ENCODE measurements at places on chromosomes 2 and 18.

DNA sequence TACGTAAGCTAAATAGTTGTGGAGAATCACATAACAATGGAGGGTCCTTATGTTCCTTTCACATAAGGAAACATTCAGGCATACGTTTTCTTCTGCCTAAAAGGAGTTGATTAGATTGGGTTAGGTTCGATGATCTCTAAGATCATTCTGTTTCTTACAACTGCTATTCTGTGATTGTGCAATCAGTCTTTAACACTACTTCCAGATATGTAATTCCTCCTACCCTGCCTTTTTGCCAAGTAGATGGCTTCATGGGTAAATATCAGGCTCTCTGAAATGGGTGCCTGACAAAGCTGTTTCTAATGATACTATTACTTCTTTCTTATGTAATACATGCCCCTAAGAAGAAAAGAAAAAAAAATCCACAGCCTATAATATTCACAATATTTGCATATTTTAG is 321.5 kb downstream of the XIRP2 start:
- DNase-seq, result no peak

DNA sequence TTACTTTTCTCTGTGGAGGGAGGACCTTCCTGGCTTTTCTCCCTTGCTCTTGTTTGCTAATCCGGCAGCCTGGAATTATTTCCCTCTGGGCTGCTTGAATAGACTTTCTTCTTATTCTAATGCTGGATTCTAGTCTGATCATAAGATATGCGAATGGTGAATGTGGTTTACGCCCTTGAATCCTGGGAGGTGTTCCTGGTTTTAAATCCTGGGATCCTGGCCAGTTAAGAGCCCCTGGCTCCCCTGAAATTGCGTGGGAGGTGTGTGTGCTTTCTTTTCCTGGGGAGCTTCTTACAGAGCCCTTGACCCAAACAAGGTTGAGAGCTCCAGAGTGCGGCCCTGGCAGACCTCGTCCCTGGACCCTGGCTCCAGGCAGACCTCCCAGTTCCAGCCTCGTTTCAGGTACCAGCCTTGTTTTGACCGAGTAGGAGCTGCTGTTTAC is 2.8 kb downstream of the SH3BP4 start:
- no peak for DNase-seq

- no peak for DNase-seq
These were observed 201.0 kb downstream of the PMAIP1 start for GRCh38 chr18:60100778-60101177.

- no peak for DNase-seq
These were observed 301.0 kb upstream of the MGAT5 start for GRCh38 chr2:133952896-133953295.

- DNase-seq, result no peak
These were observed 131.2 kb downstream of the NEDD4L start for GRCh38 chr18:58175122-58175785.

DNA sequence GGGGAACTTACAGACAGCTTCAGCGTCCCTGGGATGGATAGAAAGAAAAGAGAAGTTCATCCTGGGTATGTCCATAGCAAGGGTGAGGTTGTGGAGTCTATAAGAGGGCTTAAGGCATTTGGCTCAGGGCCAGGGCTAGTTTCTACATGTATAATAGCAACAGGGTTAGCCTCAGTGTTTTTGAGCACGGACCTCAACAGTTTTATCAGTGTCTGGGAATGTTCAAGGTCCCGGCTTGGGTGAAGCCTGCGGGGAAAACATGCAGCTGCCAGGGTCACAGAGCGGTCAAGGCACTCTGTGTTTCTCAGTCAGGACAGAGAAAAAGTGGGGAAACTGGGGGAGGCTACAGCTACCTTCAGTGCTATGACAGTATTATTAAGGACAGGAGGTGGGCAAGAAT is 427.7 kb upstream of the HS6ST1 start:
- DNase-seq, result no peak

- DNase-seq, result no peak
These were observed 284.8 kb downstream of the MREG start for GRCh38 chr2:215728504-215729065.

GRCh38 chr2:30266705-30267104 is 35.4 kb downstream of the LBH start:
- no peak for DNase-seq

DNA sequence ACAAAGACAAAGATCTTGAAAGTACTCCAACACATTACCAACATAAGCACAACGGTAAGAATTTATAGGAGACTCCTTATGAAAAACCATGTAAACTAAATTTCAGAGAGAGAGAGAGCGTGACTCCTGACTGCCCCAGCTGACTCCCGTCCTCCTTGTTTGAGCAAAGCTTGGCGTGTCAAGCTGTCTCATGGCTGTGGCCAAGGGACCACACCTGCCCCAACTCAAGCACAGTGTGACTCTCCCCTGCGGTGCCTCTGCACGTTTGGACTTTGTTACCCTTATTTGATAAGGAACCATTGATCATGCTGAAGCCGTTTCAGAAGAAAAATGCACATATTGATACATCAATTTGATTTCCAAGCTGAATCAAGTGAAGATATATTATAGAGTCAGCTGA is 124.8 kb downstream of the COL6A3 start:
- no peak for DNase-seq

DNA sequence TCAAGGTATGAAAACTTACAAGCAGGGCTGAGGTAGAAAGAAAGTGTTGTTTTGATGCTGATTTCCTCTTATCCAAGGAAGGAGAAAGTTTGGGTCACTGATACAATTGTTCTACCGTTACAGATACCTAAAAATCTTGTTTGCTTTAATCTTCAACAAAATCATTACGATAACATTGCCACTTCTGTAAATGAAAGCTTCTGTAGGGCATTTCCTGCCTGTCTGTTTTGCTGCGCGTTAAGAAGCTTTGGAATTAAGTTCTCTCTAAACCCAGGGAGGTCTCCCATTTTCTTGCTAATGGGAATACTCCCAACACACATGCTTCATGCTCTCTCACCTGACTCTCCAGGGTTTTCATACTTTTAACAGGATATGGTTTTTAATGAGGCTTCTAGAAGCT is 258.5 kb downstream of the PTGR3 start:
- no peak for DNase-seq

DNA sequence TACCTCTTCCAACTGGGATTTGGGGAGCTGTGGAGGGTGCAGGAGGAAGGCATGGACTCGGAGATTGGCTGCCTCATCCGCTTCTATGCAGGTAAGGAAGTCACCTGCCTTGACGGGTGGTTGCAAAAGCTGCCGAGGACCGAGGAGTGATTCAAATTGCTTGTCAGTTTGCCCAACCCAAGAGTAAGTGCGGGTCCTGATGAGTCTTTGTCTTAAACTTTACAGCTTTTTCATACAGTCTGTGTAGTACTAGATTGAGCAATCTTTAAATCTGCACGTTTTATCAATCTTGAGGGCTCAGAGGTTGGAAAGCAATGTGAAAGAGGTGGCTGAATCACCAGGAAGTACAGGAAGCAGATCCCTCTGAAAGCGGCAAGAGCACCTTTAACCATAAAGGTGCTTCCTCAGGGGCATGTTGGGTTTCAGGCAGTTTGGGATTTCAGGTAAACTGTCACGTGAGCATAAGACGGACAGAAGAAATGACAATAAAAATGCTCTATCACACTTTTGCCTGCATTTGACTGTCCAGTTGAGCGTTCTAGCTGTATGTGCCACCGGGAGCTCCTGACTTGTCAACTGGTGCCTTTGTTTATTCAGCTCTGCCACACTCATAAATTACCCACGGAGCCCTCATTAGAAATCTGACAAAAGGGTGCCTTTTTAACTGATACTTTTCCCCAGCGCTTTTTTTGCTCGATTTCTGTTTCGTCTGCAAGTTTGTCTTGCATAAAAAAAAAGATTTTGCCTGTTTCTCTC is 2.0 kb downstream of the PHLPP1 start:
- no peak for DNase-seq

GRCh38 chr2:180115269-180115668 is 108.2 kb upstream of the CWC22 start:
- no peak for DNase-seq

GRCh38 chr2:136075476-136075875 is 42.5 kb downstream of the CXCR4 start:
- DNase-seq, result no peak

DNA sequence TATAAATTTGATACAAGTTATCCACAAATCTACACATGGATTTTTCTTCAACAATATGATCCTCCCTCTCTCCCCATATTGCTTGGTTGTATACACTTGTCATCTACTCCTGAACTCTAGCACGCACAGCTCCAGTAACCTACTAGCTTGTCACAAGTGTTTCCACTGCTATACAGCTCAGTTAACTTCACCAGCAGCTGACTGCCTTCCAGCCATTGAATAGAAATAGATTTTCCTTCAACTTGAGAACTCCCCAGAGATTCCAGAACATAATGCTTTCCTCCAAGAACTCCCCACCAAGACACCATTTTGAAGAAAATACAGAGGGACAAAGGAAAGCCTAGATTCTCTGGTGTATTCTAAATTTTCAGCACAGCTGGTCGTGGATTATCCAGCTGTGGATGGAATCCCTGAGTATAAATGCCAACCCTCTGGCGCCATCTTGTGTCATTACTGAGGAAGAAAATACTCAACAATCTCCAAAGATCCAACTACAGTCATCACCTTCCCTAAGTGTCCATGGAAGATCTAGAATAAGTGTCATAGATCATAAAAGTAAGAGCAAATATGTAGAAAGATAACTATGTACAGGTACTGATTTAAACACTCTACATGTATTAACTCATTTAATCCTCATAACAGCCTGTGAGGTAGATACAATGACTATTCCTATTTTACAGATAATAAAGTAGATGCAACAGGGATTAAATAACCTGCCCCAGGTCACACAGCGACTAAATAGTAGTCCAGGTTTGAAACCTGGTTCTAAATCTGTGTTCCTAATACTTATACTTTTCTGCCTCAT is 156.7 kb downstream of the ARHGAP28 start:
- peak; percentile 41 for DNase-seq

GRCh38 chr2:5562426-5562825 is 129.8 kb upstream of the SOX11 start:
- no peak for DNase-seq

- no peak for DNase-seq
These were observed 132.6 kb upstream of the RBBP8 start for GRCh38 chr18:22800551-22800951.

GRCh38 chr2:1969701-1970015 is 225.3 kb upstream of the PXDN start:
- no peak for DNase-seq

GRCh38 chr2:233470011-233470687 is 96.4 kb downstream of the USP40 start:
- DNase-seq, result no peak

GRCh38 chr2:218022131-218022850 is 19.5 kb upstream of the TNS1 start:
- no peak for DNase-seq

GRCh38 chr2:219510512-219511135 is 3.7 kb upstream of the ASIC4 start:
- DNase-seq, result no peak

GRCh38 chr2:173855661-173856060 is 109.5 kb downstream of the SP3 start:
- DNase-seq, result no peak

DNA sequence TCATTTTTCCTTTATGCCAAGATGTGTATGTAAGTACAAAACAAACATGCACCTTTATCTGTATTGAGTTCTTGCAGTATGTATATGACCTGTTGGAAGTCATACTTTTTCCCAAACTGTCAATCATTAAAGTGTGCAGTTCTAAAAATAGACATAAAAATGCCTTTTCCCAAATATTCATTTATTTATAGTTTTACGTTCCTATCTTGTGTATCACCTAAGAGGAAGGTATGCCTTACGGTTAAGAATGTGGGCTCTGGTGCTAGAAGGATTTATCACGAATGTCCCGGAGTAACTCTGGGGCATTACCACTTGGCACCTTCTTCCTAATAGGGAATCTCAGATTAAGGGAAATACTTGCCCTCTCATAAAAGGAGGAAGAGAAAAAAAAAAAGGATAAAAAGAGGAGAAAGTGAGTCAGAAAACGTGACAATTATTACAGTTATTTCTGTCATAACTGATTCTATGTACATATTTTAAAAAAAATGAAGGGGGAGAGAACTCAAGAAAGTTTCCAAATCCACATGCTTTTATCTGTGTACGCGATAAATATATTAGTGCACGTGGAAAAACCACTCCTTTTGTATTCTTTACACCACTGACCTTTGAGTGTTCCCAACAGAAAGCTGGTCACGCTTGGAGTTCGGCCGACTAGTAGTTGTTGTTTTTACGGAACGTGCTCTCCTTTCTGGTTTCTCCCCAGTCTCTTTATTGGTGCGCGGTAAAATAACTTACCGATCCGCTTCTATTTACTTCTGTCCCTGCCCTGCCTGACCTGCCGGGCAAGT is 721 bp downstream of the MCEE start:
- DNase-seq, result no peak

- DNase-seq, result no peak
These were observed 16.8 kb upstream of the LPIN1 start for GRCh38 chr2:11729362-11730212.

GRCh38 chr2:237413777-237414661 is at the start of gene COL6A3:
TSS of gene COL6A3 (minus strand) at chr2:237414164. CDS start at chr2:237396817, 17,347 bp downstream.
- no peak for DNase-seq

- no peak for DNase-seq
These were observed 229.5 kb upstream of the COPS8 start for GRCh38 chr2:236855866-236856847.

DNA sequence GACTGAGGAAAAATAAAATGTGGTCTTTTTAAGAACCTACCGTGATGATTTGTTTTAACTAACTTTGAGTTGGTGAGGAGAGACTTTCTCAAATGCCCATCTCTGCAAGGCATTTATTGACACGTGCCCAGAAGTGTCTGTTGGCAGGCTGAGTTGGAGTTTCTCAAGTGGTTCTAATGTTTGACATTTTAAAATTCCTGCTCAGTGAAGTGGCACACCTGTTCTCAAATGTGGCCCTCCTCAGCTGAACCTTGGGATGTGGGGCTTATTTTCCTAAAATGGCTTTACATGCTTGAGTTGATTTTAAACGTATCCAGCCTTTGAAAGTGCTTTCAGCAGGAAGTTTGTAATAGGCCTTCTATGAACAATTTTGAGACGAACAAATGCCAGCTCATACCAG is 876 bp upstream of the CAVIN2 start:
- DNase-seq, result no peak

DNA sequence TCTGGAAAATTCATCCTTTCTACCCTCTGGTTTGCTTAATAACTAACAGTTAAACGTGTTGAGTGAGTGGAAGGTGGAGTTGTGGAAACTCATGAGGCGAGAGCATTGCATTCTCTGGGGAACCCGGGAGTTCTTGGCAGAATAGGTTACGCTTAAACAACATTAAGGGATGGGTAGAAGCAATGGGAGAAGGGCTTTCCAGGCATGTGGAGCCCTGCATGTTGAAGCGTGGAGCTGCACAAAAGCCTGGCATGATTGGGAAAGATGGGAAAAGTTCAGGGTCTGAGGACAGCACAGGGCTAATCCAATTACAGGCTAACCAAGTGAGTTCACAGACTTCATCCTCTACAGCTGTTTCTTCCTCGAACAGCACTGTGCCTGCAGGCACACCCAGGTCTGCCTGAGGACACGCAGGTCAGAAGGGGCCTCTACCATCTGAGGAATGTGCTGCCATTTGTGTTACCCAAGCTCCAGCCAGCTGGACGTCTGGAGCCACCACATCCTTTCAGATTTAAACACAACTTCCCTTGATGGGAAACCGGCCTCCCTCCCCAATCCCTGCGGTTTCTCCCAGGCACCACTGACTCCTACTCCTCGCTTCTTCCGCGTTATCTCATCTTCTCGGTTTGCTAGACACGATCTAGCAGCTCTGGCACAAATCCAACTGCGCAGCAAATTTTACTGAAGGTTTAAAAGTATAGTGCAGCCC is 164.2 kb downstream of the ANTXR1 start:
- no peak for DNase-seq
